ENCODE measurements at places on chromosomes 1 and 21.
A peak's percentile ranks its signal among the peaks of the same experiment; 100 is the strongest.

GRCh38 chr1:189627427-189627826 is 850.2 kb downstream of the BRINP3 start:
- H3K4me1 ChIP-seq = no peaks in the 10 kb centered on the region
- no peak for DNase-seq
- H3K27ac ChIP-seq = no peak overlapping the region
- no peaks in the 10 kb centered on the region for H3K27me3 ChIP-seq

GRCh38 chr1:37169743-37170275 is 135.5 kb upstream of the GRIK3 start:
- no peaks in the 10 kb centered on the region for H3K36me3 ChIP-seq
- no peak overlapping the region for H3K27ac ChIP-seq
- DNase-seq = no peak

DNA sequence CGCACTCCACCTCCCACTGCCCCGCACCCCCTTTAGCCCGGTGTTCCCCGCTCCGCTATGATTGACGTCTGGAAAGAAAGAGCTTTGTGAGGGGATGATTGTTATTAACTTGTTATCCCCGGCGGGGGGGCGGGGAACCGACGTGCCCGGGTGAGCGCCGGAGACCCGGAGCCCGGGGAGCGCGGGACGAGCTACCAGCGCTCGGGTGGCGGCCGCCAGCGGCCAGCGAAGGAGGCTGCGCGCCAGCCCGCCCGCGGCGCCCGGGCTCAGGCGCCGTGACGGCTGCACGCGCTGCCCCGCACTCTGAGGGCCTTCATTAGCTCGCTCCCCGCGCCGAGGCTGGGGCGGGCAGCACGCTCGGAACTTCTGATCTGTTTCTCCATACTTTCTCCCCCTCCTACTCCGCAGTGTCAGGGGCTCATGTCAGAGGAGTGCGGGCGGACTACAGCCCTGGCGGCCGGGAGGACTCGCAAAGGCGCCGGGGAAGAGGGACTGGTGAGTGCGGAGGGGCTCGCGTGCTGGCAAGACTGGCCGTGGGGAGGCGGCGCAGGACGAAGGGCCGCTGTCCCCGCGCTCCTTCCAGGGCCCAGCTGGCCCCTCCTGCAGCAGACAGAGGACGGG is 2.1 kb downstream of the LHX8 start:
- H3K4me3 ChIP-seq = no peak overlapping the region
- DNase-seq = no peak
- no peak overlapping the region for H3K27ac ChIP-seq
- peaks cover 95% of the 10 kb centered on the region for H3K27me3 ChIP-seq
- H3K4me1 ChIP-seq = no peaks in the 10 kb centered on the region
- H3K36me3 ChIP-seq = no peaks in the 10 kb centered on the region

- no peak overlapping the region for H3K4me3 ChIP-seq
- no peaks in the 10 kb centered on the region for H3K4me1 ChIP-seq
- H3K36me3 ChIP-seq = peaks cover 18% of the 10 kb centered on the region
- no peaks in the 10 kb centered on the region for H3K27me3 ChIP-seq
Measured at GRCh38 chr1:161330346-161330745, 16.2 kb downstream of the SDHC start.

GRCh38 chr1:180567654-180568053 is 8.9 kb downstream of the OVAAL start:
- H3K4me3 ChIP-seq = no peak overlapping the region
- no peak overlapping the region for H3K27ac ChIP-seq
- no peaks in the 10 kb centered on the region for H3K36me3 ChIP-seq
- no peaks in the 10 kb centered on the region for H3K4me1 ChIP-seq
- H3K27me3 ChIP-seq = no peaks in the 10 kb centered on the region
- no peak for DNase-seq

GRCh38 chr1:33234131-33234530 is 22.2 kb upstream of the ZNF362 start:
- no peak overlapping the region for H3K27ac ChIP-seq
- H3K36me3 ChIP-seq = no peaks in the 10 kb centered on the region
- no peaks in the 10 kb centered on the region for H3K27me3 ChIP-seq
- no peaks in the 10 kb centered on the region for H3K4me1 ChIP-seq
- DNase-seq = no peak
- H3K4me3 ChIP-seq = no peak overlapping the region

DNA sequence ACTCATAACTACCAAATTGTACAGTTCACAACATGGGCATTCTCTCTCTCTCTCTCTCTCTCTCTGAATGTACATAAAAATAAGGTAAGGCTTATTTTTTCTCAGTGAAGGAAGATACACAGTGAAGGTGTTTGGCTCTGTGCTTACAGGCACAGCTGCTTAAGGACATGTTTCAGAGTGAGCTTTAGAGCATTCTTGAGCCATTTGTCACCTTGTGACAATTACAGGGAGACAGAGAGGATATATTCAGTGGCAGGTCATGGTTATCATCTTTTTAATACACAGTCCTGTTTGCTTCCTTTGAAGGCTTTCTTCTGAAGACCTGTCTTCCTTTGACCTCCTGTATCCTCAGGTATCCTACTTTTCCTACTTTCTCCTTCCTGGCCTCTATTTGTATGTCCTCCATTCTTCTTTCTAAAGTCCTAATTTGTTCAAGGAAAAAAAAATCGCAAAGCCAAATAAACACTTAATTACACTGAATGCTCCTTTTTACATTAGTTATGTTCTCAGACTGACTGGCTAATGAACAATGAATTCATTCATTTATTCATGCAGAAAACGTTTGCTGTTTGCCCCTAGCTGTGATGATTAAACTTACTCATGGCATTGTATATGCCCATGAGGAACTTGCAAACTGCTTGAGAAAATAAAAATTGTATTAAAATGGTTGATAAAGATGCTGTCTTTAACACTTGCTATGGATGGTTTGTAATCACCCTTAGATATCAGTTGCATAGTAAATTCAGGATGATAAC is 33.4 kb downstream of the HSD17B7 start:
- no peak overlapping the region for H3K4me3 ChIP-seq
- no peaks in the 10 kb centered on the region for H3K27me3 ChIP-seq
- no peak overlapping the region for H3K27ac ChIP-seq

DNA sequence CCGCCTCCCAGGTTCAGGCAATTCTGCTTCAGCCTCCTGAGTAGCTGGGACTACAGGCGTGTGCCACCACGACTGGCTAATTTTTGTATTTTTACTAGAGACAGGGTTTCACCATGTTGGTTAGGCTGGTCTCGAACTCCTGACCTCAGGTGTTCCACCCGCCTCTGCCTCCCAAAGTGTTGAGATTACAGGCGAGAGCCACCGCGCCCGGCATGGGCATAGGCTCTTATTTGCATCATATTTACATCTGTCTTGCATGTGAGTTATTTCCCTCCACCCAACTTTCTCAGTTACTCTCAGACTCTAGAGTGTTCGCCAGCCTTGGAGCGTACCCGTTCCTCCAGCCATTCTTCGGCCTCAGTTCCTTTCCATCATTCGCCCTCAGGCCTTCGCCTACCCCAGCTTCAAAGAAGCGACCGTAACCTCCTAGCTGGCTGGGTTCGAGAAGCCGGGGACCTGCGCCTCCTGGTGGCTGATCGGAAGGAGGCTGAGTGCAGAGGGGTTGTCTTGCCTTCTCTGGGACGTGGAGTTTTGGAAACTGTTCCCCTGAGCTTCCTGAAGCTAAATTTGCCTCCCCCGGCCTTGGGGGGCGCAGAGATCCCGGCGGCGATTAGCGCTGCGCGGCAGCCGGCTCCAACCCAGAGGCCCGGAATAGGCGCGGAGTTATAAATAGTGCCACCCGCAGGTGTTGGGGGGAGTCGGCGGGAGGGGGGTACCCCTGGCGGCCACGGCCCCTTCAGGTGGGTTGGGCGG is 3.6 kb upstream of the ZBTB7B start:
- H3K4me3 ChIP-seq = peak overlapping the region; percentile 89
- H3K27ac ChIP-seq = peak overlapping the region; percentile 98
- no peaks in the 10 kb centered on the region for H3K36me3 ChIP-seq
- DNase-seq = no peak
- peaks cover 10% of the 10 kb centered on the region for H3K4me1 ChIP-seq
- H3K27me3 ChIP-seq = no peaks in the 10 kb centered on the region

DNA sequence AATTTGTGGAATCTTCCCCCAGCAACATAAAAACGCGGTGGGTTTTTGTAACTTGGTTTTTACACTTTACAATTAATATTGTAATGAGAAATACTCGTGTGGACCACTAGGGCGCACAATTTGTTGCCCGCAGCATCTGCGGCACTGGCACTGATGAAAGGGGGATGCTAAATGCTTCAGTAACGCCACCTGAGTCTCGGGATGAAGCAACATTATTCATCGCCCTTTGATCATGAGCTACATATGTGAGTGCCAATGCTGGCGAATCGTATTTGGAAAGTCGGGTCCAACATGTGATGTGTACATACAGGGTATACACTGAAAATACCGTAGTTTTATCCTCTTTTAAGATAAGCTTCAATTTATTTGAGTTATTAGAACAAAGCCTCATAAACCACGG is 34.2 kb upstream of the COX20 start:
- H3K4me1 ChIP-seq = no peaks in the 10 kb centered on the region
- H3K36me3 ChIP-seq = no peaks in the 10 kb centered on the region
- no peaks in the 10 kb centered on the region for H3K27me3 ChIP-seq
- no peak overlapping the region for H3K4me3 ChIP-seq
- DNase-seq = peak; percentile 28
